ENCODE measurements at places on chromosomes 3 and 15.

GRCh38 chr15:67127331-67127664, 61.9 kb downstream of the SMAD3 start:
- no peak for DNase-seq

GRCh38 chr3:20074226-20075063, 34.2 kb downstream of the KAT2B start:
- DNase-seq: no peak

DNA sequence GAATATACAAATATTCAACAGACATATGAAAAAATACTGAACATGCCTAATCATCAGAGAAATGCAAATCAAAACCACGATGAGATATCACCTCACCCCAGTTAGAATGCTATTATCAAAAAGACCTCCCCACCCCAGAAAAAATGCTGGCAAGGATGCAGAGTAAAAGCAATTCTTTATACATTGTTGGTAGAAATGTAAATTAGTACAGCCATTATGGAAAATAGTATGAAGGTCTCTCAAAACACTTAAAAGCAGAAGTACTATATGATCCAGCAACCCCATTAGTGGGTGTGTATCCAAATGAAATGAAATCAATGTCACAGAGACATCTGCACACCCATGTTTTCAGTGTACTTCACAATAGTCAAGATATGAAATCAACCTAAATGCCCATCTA, 308.7 kb downstream of the CHST2 start:
- DNase-seq: no peak

- DNase-seq: no peak
These were observed 23.3 kb upstream of the ACKR4 start for GRCh38 chr3:132573797-132574211.

- no peak for DNase-seq
These were observed 91.6 kb downstream of the SRGAP3 start for GRCh38 chr3:9157651-9158362.

DNA sequence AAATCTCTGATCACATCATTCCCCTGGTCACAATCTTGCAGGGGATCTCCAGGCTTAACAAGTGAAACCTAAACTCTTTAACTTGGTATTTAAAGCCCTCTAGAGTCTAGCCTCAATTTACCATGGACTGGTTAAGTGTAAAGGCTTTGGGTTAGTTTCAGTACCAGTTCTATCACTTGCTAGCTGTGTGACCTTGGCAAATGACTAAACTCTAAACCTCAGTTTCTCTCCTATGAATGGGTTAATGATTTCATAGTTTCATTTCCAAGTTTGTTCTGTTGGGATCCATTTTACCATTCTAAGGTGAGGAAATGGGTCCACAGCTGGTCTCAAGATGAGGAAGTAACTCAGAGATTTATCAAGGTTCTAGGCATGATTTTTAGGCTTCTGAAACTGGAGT, 38.8 kb upstream of the TIMP4 start:
- no peak for DNase-seq

- no peak for DNase-seq
These were observed 19.0 kb downstream of the PAK6 start for GRCh38 chr15:40257656-40258450.
